Femur (tissue), 1 donor: ENCODE measurements at places on chromosomes 11 and 22.

DNA sequence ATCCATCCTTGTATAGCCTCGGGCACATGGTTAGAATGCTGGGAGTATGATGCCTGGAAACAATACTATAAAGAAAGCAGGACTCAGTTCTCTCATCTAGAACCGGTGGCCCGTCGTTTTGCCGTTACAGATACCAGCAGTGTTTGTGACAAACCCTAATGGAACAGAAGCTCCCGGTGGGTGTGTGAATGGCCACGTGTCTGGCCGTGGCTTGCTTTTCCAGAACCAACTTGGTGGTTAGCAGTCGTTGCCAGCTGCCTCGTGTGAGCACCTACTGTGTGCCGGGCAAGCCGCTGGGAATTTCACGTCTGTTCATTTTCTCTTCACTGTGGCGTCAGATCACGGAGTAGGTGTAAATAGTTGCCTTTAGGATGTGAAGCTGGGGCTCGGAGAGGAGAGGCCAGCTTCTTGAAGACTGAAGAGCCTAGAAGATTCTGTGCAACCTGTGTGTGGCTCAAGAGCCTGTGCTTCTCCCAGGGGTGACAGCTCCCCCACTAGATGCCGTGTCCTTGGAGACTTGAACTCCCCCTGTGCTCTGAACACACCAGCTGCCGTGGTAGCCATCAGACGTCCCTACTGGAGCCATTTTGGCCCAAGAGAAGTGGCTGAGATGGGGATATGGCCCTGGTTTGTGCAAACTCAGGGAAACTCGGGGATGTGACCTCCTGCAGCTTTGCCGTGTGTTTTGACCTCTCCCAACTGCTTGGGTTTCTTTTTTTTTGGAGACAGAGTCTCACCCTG, 57.5 kb upstream of the PPARA start:
- no peak for DNase-seq

- DNase-seq: no peak
Observed at GRCh38 chr11:115153731-115154354, 350.4 kb downstream of the CADM1 start.

GRCh38 chr11:44313761-44314489, 4.0 kb upstream of the ALX4 start:
- DNase-seq: no peak

DNA sequence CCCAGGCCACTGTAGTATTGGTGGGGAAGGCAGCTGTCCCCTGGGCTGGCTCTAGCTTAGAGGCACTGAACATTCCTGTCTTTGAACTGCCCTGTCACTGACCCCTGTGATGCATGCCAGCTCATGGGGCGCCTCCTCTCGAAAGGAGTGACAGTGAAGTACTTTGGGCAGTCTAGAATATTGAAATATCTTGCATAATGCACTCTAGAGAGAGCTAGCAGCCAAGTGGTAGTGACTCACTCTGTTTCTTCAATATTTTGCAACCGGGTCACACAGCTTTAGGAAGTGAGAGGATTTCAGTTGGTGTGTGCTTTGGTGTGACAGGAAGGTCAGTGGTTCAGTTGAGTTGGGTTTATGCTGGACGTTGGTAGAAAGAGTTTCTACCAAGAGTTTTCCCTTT, 35.5 kb upstream of the ST14 start:
- DNase-seq: peak; percentile 60

DNA sequence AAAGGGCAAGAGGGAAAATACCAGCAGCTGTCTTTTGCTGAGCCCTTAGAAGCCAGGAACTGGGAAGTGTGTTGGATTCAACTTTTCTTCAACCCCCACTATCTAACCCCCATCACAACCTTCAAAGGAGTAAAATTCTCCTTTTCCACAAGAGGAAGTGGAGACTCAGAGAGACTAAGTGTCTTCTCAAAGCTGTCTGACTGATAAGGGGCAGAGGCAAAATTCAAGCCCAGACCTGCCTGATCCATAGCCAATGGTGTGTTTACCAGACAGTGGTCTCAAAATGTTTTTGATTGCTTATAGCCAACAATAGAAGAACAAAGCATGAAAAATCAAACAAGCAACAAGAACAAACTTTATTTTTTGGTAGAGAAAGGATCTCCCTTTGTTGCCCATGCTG, 707.0 kb downstream of the NTM start:
- DNase-seq: no peak

DNA sequence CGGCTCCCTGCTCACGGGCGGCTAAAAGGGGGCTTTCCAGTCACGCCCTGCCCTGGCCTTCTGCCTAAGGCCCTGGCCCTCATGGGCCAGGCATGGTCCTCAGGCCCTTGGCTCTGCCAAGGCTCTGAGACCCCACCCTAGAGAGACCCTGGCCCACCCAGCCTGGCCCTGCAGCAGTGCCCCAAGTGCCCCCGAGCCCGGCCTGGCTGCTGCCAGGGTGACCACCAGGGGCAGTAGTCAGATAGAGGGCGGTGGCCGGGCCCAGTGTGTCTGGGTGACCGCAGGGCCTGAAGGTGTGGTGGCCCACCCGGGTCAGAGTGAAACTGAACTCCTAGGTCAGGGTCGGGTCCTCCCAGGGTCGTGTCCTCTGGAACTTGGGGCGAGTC, 29.4 kb upstream of the CCDC188 start:
- no peak for DNase-seq

GRCh38 chr22:35023692-35024363, 42.1 kb upstream of the ISX start:
- DNase-seq: peak; percentile 77

GRCh38 chr11:19793326-19793725, 80.7 kb downstream of the NAV2 start:
- DNase-seq: no peak

GRCh38 chr11:45899086-45899447, 8.0 kb downstream of the FREY1 start:
- DNase-seq: no peak

GRCh38 chr11:76892306-76892705, 31.6 kb downstream of the ACER3 start:
- no peak for DNase-seq

GRCh38 chr11:19398273-19398672, 157.5 kb upstream of the E2F8 start:
- no peak for DNase-seq

DNA sequence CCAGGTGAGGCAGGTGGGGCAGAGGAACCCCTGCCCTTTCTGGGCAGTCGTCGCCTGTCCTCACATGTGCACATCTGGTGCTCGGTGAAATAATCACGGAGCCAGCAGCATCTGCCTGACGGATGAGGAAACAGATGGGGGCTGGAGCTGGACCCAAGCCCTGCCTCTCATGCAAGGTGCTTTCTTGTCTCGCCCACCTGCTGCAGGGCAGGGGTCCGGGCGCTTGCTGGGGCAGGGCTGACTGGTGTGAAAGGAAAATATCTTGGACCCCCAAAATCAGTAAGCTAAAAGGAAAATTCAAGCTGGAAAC, 3.3 kb downstream of the ALDH3B2 start:
- DNase-seq: no peak

DNA sequence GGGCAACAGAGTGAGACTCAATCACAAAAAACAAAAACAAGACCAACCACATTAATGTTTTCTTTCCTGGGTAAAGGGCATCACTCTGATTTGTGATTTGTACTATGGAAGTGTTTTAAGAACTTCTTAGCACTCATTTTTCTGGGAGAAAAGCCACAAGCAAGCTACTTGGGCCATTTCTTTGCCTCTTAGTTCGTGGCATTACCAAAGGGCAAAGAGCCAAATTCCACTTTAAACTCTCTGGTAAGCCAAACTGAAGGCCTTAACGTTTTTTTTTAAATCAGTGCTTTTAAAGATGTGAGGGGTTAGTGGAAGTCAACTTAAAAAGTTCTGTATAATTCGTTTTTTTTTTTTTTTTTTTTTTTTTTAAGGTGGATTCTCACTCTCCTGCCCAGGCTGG, 36.9 kb downstream of the CAT start:
- DNase-seq: no peak

- peak; percentile 60 for DNase-seq
Observed at GRCh38 chr11:65043881-65044501, 3.0 kb downstream of the SAC3D1 start.

GRCh38 chr11:131838016-131838415, 467.6 kb downstream of the NTM start:
- no peak for DNase-seq

GRCh38 chr11:34525098-34525497, 11.5 kb upstream of the ELF5 start:
- no peak for DNase-seq

DNA sequence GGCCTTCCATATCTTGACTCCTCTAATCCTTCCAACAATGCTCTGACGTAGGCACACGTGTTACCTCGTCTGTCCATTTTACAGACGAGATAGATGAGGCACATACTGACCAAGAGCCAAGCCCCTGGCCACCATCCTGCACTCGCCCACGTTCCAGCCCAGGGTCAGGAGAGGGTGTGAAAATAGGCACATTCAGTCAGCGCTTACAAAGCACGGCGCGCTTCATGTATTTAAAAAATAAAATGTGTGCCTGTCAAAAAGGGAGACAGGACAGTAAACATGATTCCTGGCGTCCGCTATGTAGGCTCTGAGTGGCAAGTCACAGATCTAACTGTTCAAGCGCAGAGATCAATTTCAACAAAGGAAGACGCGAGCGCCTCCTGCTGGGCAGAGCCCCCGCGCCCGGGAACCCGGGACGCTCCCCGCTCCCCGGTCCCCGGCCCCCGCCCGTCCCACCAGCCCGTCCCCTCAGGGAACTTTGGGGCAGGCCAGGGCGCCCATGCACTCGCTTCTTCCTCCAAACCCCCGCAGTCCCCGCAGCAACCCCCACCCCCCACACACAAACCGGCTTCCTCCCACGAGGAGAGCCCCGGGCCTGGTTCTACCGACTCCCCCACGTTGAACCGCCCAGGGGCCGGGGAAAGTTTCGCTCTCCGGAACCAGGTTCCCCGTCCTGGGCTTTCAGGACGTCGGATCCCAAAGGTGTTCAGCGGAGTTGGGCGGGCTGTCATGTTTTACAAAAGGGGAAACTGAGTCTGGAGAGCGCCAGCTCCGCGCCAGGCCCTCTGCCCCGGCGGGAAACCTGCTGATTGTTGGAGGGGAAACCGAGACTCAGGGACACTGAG, 10.4 kb upstream of the C1QTNF6 start:
- peak; percentile 90 for DNase-seq
